ENCODE measurements at places on chromosomes 3 and 15.

GRCh38 chr15:51625236-51625635, 2.7 kb upstream of the DMXL2 start:
- DNase-seq: no peak

DNA sequence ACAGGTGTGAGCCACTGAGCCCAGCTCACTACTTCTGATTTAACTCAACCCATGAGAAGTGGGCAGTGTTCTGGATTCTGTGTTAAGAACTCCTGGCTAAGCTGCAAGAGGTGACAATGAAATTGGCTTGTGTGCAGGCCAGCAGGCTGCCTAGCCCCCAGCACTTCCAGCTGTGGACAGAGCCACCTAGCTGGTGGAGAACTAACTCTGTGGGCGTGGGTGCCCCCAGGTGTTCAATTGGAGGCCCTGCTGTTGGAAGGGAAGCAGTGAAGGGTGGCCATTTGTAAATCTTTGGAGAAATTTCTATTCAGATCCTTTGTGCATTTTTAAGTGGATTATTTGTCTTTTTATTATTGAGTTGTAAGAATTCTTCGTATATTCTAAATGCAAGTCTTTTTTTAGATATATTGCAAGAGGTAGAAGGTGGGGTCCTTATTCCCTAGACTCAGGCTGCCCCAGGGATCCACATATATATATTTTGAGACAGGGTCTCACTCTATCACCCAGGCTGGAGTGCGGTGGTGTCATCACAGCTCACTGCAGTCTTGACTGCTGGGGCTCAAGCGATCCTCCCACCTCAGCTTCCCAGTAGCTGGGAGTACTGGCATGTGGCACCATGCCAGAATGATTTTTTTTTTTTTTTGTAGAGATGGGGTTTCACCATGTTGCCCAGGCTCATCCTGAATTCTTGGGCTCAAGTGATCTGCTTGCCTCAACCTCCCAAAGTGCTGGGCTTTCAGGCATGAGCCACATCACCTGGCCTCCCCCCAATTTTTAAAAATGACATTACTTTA, 7.2 kb upstream of the SCAMP5 start:
- DNase-seq: no peak

DNA sequence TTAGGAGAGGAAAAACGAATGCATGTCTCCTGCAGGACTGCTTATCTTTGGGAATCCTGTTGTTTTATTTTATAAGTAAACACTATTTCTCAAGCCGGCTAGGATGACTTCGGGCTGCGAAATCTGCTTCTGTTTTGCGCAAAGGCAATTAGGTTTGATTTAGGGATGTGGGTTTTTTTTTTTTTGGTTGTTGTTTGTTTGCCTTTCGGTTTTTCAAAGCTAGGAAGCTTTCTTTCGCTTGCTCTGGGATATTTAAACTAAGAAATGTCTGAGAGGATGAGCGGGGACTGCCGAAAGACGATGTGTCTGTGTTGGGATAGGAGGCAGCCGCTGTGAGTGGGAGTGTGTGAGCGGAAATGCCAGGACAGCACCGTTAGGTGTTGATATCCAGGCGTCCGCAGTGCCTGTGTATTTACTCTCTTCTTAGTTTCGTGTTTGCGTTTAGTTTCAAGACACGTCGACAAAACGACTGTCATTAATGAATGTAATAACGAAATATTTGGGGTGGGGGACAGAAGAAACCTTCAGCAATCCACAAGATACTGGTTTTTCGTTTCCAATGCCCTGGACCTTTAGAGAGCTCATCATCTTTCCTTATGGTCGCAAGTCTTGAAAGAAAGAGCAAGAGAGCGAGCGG, 604 bp downstream of the ISL2 start:
- no peak for DNase-seq

GRCh38 chr15:64090527-64090926, 3.1 kb downstream of the CIAO2A start:
- DNase-seq: no peak

- DNase-seq: no peak
These were observed 425.9 kb upstream of the TGFBR2 start for GRCh38 chr3:30180310-30181177.

GRCh38 chr3:141439589-141439988, 47.2 kb upstream of the RASA2 start:
- no peak for DNase-seq

GRCh38 chr3:194337965-194338753, 13.0 kb downstream of the CPN2 start:
- DNase-seq: no peak

- no peak for DNase-seq
These were observed 3.0 kb downstream of the ADAMTS9 start for GRCh38 chr3:64684715-64685261.

- no peak for DNase-seq
These were observed 18.9 kb upstream of the CSPG4 start for GRCh38 chr15:75731248-75732151.

- no peak for DNase-seq
These were observed 22.3 kb upstream of the OR5K4 start for GRCh38 chr3:98331329-98331728.

- DNase-seq: no peak
These were observed 73.4 kb upstream of the HACD2 start for GRCh38 chr3:123658118-123658851.

- DNase-seq: no peak
These were observed 42.0 kb downstream of the RASA2 start for GRCh38 chr3:141528800-141529199.

- no peak for DNase-seq
These were observed 175.2 kb upstream of the SOX14 start for GRCh38 chr3:137588871-137589270.

GRCh38 chr3:152472672-152472954, 203.9 kb downstream of the MBNL1 start:
- no peak for DNase-seq

DNA sequence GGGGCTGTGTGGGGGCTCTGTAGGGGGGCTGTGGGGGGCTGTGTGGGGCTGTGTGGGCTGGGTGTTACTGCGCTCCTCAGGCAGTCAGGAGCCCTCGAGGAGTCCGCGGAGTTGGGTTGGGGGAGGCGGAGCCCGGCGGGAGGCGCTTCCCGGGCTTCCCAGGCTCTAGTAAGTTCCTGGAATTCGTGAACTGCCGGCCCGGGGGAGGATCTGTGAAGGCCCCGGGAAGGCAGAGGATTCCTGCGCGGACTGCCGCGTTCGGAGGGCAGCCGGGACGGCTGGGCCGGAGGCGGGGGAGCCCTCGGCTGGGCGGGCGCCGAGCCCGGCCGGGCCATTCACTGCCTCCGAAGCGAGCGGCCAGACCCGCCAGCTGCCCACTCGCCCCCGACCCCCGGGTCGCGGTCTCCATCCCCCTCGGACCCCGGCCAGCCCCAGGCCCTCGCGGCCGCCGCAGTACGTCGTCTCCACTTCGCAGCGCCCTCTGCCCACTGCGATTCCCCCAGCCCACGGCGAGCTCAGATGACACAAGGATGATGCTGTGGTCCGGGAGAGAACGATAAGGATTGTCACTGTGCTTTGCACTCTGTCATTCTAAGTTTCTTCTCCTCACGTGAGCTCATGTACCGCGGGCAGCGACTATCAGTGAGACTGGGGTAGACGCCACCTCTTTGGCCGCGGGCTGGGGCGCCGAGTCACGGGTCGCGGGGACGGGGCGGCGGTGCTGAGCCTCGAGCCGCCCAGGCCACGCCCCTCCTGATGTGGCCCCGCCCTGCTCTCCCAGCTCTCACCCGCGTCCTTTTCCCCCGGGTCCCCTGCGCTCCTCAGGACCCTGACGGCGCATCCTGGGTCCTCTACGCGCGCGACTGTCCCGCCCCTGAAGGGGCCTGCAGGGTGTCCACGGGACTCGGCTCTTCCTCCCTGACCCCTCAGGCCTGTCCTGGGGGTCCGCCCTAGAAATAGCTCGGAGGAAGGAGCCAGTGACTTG, 65.3 kb downstream of the KLF13 start:
- peak; percentile 75 for DNase-seq

- no peak for DNase-seq
These were observed 75.4 kb downstream of the PLCL2 start for GRCh38 chr3:16960125-16960524.

GRCh38 chr3:78659386-78659987, 1108.3 kb downstream of the ROBO1 start:
- DNase-seq: no peak

DNA sequence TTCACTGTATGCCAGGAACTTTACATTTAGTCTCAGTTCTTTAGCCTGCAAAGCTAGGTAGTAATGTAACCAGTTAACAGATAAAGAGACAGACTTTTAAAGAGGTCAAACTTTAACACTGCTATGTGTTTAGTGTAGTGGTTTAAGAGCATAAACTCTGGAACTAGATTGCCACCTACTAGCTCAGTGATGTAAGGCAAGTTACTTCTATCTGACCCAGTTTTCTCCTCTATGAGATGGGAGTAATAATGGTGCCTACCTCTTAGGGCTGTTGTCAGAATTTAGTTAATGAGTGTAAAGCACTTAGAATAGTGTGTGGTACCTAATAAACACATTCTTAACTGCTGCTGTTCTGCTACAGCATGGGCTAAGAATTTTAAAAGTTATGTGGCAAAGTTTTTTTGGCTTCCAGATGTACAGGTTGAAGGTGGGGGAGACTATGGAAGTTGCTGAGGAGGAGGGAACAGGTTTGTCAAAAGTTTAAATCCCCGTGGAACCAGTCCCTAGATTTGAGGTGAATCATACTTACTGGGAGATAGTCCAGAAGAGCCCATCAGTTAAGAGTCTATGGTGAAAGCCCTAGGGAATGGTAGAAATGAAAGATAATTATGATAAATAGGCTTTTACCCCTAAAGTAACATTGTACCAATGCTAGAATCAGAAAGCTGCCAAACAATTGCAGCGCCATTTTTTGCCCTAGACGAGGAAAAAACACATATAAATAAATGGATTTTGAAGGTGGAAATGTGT, 13.9 kb downstream of the TSC22D2 start:
- DNase-seq: no peak

DNA sequence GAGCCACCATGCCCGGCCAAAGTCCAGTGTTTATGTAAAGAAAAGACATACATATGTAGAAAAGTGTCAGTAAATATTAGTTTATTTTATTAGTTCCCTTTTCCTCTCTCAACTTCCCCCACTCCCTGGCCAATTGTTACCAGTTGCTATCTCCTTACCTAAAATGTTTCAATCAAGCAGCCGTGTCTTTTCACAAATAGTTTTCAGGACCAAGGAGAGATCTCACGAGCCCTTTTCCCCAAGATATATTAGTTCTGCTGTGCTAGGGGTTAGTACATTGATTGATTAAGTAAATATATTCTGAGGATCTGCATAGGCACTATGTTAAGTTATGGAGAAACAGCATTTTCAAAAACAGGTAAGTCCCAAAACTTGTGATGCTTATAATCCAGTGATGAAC, 87.4 kb downstream of the ZIC4 start:
- DNase-seq: no peak

- no peak for DNase-seq
These were observed 29.5 kb upstream of the FAM107A start for GRCh38 chr3:58606693-58607092.

GRCh38 chr3:90011996-90012395, 904.6 kb downstream of the EPHA3 start:
- DNase-seq: no peak

- DNase-seq: no peak
These were observed 782 bp upstream of the IREB2 start for GRCh38 chr15:78437107-78437761.

DNA sequence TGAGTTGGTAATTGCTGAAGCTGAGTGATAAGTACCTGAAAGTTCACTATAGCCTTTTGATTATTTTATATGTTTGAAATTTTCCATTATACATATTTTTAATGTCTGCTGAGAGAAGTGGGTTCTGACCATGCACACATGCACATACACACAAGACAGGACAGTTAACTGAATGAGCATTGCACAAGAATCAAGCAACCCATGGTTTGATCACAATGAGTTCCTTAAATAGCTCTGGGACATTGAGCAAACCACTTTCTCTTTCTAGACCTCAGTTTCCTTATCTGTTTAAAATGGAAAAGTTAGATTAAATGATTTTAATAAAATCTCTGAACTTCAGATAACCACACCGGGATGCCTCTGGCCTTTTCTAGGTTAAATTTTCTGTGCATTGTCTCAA, 26.7 kb downstream of the SNTN start:
- no peak for DNase-seq

GRCh38 chr3:40102182-40102581, 207.3 kb upstream of the EIF1B start:
- no peak for DNase-seq

DNA sequence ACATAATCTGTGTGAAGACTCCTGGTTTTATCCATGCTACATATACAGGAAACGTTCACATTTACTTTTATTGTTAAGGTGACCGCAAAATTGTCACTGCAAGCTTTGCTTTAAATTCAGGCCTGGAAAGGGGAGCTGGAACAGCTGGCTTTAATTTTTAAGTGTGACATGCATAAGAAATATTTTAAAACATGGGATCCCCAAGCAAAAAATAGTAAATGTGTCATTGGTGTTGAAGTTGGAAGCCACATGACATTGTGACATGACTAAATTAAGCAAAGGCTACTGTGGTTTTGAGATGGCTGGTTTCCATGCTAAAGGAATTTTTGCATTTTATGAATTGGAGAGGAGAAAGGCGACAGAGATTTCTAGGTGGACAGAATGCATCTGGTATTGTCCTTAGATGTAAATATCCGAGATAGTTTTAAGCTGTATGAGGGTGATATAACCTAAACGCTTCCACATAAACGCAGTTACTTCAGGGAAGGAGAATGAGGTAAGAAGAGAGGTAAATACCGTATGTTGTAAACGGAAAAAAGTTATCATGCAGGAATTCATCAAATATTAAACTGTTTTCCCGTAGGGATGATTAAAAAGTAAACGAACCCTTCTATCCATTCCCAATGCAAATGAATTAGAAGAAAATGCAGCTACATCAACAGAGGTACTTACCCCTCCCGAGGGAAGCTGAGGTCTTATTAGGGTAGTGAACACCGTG, 927 bp upstream of the FYTTD1 start:
- no peak for DNase-seq

GRCh38 chr15:59199626-59200465, 6.8 kb upstream of the LDHAL6B start:
- DNase-seq: no peak

DNA sequence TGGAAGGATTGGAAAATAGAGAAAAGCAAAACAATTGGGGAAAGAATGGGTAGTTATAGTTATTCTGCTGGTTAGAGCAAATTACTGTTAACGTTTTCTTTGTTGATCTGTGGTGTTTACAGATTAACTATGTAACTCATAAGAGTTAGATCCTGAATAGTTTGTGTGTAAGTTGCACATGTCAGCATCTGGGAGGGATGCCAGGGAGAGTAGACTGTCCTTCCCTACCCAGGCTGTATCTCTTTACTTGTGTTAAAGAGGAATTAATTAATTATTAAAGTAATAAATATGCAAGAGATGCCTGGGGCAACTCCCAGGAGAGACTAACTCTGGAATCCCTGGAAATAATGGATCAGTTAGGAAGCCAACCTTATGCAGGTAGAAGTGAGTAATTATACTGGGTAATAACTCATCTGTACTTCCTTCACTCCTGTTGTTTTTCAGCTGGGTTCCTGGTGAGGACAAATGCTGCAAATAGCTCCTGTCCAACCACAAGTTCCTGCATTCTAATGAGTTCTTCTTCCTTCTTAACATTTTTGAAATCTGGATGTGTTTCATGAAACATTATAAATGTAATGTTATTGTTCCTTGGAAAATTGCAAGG, 18.9 kb downstream of the GHRL start:
- no peak for DNase-seq

GRCh38 chr3:168647582-168647981, 551.9 kb upstream of the GOLIM4 start:
- no peak for DNase-seq

All from stimulated activated CD4-positive, alpha-beta T cell treated with anti-CD3 and anti-CD28 coated beads, Interleukin-1b, Interleukin-23, amount 100 ng/mL, for 24 hours (primary cell).